Hepatocyte (in vitro differentiated cells): ENCODE measurements at places on chromosomes 1 and 21. TPM values are rescaled to one million over a fixed set of nuclear protein-coding genes. Genes with fewer than 3 reads are reported as not detected.

CLEC20A gene
- not detected in 2 replicates for polyA plus RNA-seq

DNA sequence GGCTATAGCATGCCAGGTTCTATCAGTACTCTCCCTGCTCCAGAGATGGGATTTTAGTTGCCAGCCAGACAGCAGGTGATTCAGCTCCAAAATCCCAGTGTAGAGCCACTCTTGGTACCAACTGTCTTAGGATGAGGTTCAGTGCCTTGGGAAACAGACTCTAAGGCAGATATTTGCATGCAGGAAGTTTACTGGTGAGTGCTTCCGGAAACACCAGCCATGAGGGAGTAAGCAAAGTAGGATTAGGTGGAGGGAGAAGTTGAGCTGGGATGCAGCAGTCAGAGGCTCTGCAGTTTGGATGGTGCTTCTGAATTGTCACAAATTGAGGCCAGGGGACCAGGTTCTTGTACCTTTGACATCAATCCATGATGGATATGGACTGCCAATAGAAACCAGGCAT is 207.5 kb upstream of the JUN start:
- DNase-seq, result no peak

- DNase-seq, result no peak
These were observed 2.2 kb downstream of the CHRM3 start for GRCh38 chr1:239388578-239388977.

ADAM15 gene
- polyA plus RNA-seq, result 108 and 117 TPM in 2 replicates

SCAF4 gene
- polyA plus RNA-seq, result 33.1 and 34.5 TPM in 2 replicates

DNASE2B gene
- 0.32 TPM in 1 of 2 replicates, not detected in the other for polyA plus RNA-seq

GRCh38 chr1:43427524-43427923 is 26.2 kb downstream of the HYI start:
- DNase-seq, result no peak
